Panc1 (cell line): ENCODE measurements at places on chromosomes 12 and 14. TPM values are rescaled to one million over a fixed set of nuclear protein-coding genes. Genes with fewer than 3 reads are reported as not detected.
A peak's percentile ranks its signal among the peaks of the same experiment; 100 is the strongest.

Gene SELPLG
- total RNA-seq, result 0.41 TPM

- no peaks in the 10 kb centered on the region for H3K4me1 ChIP-seq
- H3K4me3 ChIP-seq, result no peak overlapping the region
- H3K27ac ChIP-seq, result no peak overlapping the region
- no peaks in the 10 kb centered on the region for H3K27me3 ChIP-seq
- DNase-seq, result no peak
- no peaks in the 10 kb centered on the region for H3K36me3 ChIP-seq
Observed at GRCh38 chr14:90538716-90539495, 142.1 kb downstream of the CALM1 start.

Gene SLC25A47
- not detected for total RNA-seq

DNA sequence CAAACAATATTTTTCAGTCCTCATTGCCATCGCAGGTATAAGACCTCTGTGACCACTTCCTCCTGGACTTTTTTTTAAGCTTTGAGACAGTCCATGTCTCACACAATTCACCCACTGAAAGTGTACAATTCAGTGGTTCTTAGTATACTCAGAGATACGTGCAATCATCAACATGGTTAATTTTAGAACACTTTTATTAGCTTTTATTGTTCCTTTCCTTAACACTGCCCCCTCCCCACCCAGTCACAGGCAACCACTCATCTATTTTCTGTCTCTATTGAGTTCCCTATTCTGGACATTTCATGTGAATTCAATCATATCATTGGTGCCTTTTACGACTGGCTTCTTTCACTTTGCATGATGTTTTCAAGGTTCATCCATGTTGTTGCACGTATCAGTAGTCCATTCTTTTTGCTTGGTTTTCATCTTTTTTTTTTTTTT lies 16.2 kb downstream of the NCKAP5L start:
- DNase-seq, result no peak
- no peak overlapping the region for H3K4me3 ChIP-seq
- H3K27me3 ChIP-seq, result no peaks in the 10 kb centered on the region
- H3K36me3 ChIP-seq, result no peaks in the 10 kb centered on the region

- no peaks in the 10 kb centered on the region for H3K36me3 ChIP-seq
- no peak for DNase-seq
- H3K27me3 ChIP-seq, result no peaks in the 10 kb centered on the region
Observed at GRCh38 chr14:101495827-101496775, 65.2 kb upstream of the DIO3 start.

DNA sequence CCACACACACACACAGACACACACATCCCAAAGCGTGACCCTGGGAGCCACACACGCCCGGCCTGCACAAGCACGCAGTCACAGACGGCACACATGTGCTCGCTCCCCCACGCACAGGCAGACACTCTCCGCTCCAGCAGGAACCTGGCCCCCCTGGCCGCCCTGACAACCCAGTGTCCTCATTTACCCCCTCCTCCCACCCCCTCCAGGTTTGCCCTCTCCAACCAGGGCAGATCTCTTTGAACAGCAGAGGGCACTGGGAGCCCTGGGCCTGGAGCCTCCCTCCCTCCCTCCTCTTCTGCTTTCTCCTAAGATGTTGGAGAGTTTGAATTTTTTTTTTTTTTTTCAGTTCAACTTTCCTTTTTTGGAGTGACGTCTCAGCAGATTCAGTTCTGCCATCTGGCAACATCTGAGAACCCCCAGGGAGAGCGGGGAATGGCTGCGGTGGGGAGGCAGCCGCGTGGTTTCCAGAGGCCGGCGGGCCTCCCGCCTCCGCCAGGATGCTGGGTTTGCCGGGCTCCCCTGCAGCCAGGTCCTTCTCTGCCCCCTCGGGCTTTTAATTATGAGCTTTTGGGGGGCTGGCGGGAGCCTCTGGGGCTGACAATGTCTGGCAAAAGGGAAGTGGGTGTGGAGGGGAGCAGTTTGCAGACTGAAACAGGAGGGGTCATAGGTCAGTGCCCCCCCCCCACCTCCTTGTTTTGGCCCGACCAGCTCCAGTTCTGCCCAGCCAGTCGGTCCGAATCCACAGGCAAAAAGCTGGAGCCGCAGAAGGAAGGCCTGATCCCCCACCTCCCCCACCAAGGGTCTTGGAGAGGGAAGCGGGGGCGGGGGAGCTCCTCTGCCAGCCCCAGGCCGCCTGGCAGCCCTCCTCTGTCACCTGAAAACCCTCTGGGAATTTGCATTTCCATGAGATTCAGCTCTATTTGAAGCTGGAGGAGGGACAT lies 1.3 kb upstream of the NCOR2 start:
- no peaks in the 10 kb centered on the region; the same call in 1 of the 2 replicates for H3K36me3 ChIP-seq
- peaks cover 29% of the 10 kb centered on the region for H3K4me1 ChIP-seq
- H3K27me3 ChIP-seq, result no peaks in the 10 kb centered on the region

Gene AMHR2
- total RNA-seq, result 0.13 TPM

Gene CLEC6A
- not detected for total RNA-seq

Gene DHRS1
- 8.9 TPM for total RNA-seq

DNA sequence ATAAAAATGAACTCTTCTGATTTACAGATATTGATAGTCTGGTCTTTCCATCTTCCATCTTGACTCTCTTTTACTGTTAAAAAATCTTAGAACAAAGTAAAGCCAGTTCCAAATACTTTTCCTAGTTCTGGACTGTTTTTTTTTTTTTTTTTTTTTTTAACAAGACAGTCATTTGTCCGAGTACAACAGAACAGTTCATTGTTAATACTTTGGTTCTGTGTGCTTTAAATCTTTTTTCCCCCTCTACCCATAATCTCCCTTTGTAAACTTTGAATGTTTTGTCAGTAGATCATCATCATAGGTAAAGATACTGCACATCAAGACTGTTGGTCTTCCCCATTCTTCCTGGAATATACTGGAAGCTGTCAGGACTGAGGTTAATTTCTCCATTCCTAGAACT lies 38.0 kb downstream of the ADIPOR2 start:
- H3K27me3 ChIP-seq, result no peaks in the 10 kb centered on the region
- no peak overlapping the region for H3K4me3 ChIP-seq
- DNase-seq, result no peak

Gene NID2
- total RNA-seq, result 0.36 TPM

- DNase-seq, result no peak
- no peaks in the 10 kb centered on the region for H3K36me3 ChIP-seq
- peak overlapping the region; percentile 51; the same call in 1 of the 2 replicates for H3K27ac ChIP-seq
- H3K4me3 ChIP-seq, result no peak overlapping the region
- H3K27me3 ChIP-seq, result no peaks in the 10 kb centered on the region
Observed at GRCh38 chr14:68198713-68199495, 379.3 kb downstream of the RAD51B start.

- no peak overlapping the region for H3K27ac ChIP-seq
- no peak for DNase-seq
- H3K36me3 ChIP-seq, result no peaks in the 10 kb centered on the region
- peak overlapping the region; percentile 37 for H3K4me3 ChIP-seq
- H3K27me3 ChIP-seq, result no peaks in the 10 kb centered on the region
Observed at GRCh38 chr12:1662761-1663439, 28.0 kb upstream of the ADIPOR2 start.

Gene SOS2
- total RNA-seq, result 21.2 TPM

- H3K4me1 ChIP-seq, result no peaks in the 10 kb centered on the region
- no peak overlapping the region for H3K4me3 ChIP-seq
- no peak overlapping the region for H3K27ac ChIP-seq
- no peaks in the 10 kb centered on the region for H3K27me3 ChIP-seq
Observed at GRCh38 chr14:67345583-67345982, 14.0 kb downstream of the ATP6V1D start.

DNA sequence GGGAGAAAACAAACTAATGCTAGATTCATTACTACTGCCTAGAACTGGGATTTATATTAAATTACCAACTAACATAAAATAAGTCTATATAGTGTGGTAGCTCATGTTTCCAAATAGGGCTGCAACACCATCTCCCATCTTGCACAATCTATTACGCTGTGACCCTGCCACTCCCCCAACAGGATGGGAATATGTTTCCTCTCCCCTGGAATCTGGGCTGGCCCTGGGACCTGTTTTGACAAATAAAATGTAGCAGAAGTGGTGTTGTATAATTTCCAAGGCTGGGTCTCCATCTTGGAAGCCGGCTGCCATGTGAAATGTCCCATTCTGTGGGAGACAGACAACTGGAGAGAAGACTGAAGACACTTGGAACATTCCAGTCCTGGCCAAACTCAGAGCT lies 45.6 kb upstream of the FERMT2 start:
- H3K4me1 ChIP-seq, result no peaks in the 10 kb centered on the region
- H3K36me3 ChIP-seq, result no peaks in the 10 kb centered on the region
- no peak overlapping the region for H3K27ac ChIP-seq
- no peak overlapping the region for H3K4me3 ChIP-seq
- DNase-seq, result no peak

GRCh38 chr12:32659908-32660440 lies 19.1 kb upstream of the DNM1L start:
- H3K27me3 ChIP-seq, result no peaks in the 10 kb centered on the region
- H3K27ac ChIP-seq, result no peak overlapping the region
- H3K36me3 ChIP-seq, result no peaks in the 10 kb centered on the region

Gene PTPN21
- total RNA-seq, result 15.0 TPM

DNA sequence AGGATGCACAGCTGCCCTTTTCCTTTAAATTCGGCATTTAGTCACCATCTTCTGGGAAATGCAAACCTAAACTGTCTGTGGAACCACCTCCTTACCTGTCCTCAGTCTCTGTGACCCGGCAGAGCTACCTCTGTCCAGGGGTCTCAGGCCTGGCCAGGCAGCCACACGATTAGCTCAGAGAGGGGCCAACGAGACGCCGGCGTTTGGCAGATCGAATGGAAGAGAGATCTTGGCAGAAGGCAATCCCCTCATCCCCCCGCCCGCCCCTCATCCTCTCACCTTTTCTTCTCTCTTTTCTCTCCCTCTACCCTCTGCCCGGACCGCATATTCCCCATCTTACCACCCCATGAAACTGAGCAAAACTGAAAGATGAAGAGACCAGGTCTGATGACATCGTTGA lies 101.0 kb downstream of the PIWIL1 start:
- no peaks in the 10 kb centered on the region for H3K4me1 ChIP-seq
- peaks cover 2% of the 10 kb centered on the region; the same call in 1 of the 2 replicates for H3K27me3 ChIP-seq
- no peak for DNase-seq
- no peak overlapping the region for H3K27ac ChIP-seq
- no peaks in the 10 kb centered on the region for H3K36me3 ChIP-seq
- H3K4me3 ChIP-seq, result no peak overlapping the region

DNA sequence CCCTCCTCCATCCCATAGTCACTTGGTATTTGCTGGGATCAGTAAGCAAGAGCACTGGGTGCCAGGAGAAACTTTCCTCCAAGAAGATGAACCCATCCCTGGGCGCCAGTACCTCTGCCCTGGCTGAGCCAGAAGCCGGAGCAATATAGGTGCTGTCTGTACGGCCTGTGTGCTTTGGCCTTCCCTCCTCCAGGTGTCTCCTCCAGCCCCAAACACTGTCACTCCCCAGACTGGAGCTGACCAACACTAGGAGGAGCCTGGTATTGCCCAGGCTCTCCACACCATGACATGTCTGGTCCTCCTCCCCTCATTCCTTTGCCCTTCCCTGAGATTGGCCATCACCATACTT lies 4.9 kb downstream of the GSTZ1 start:
- peaks cover 4% of the 10 kb centered on the region; the same call in 1 of the 2 replicates for H3K4me1 ChIP-seq
- no peak for DNase-seq
- no peaks in the 10 kb centered on the region for H3K36me3 ChIP-seq
- H3K27ac ChIP-seq, result no peak overlapping the region
- no peaks in the 10 kb centered on the region for H3K27me3 ChIP-seq
- no peak overlapping the region for H3K4me3 ChIP-seq

- H3K36me3 ChIP-seq, result no peaks in the 10 kb centered on the region
- no peak for DNase-seq
- H3K27ac ChIP-seq, result no peak overlapping the region
- H3K4me1 ChIP-seq, result no peaks in the 10 kb centered on the region
- 0 out of 2 replicates have a peak, but pooled peaks cover 2% of the 10 kb centered on the region for H3K27me3 ChIP-seq
Observed at GRCh38 chr12:5927732-5928516, 17.1 kb downstream of the ANO2 start.

Gene TSPAN11
- not detected for total RNA-seq

- H3K27ac ChIP-seq, result peak overlapping the region; percentile 78
- H3K27me3 ChIP-seq, result no peaks in the 10 kb centered on the region
Observed at GRCh38 chr12:93571365-93571924, 1.0 kb upstream of the SOCS2 start.

Gene KCNC2
- total RNA-seq, result not detected

Gene PRPF39
- total RNA-seq, result 30.7 TPM

Gene TAS2R13
- 0.39 TPM for total RNA-seq

Gene LIN7A
- not detected for total RNA-seq

DNA sequence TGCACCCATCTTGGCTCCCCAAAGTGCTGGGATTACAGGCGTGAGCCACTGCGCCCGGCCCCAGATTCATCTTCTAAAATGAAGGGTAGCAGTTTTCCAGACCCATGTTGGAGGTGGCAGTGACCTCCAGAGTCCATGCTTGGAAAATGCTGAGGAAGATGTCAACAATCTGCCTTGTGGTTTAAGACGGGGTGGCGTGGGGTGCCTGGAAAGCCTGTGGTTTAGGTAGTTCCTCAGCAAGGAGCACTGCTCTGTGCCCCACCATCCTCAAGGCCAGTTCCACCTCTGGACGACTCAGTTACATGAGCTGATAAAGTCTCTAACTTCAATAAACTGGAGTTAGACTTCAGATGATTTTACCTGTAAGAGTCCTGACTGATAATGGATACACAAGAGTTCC lies 48.6 kb downstream of the DRAM1 start:
- no peak overlapping the region for H3K27ac ChIP-seq
- no peaks in the 10 kb centered on the region for H3K4me1 ChIP-seq
- H3K36me3 ChIP-seq, result no peaks in the 10 kb centered on the region
- no peak for DNase-seq
- no peaks in the 10 kb centered on the region for H3K27me3 ChIP-seq

DNA sequence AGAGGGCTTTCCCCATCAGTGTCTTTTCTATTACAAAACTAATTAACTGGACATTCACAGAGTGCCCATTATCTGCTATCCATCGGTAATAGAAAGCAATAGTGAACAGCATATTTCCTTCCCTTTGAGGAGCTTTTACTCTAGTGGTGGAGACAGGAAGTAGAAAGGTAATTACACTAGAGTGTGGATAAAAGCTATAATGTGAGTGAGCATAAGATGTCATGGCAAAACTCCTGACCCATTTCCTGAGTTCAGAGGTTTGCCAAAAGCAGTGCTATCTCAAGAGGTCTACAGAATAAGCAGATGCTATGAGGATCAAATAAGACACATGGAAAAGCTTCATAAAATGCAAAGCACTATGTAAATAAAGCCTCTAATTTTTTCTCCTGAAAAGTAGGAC lies 24.0 kb downstream of the TIMELESS start:
- H3K4me3 ChIP-seq, result no peak overlapping the region
- peaks cover 20% of the 10 kb centered on the region for H3K36me3 ChIP-seq
- no peaks in the 10 kb centered on the region for H3K27me3 ChIP-seq
- no peaks in the 10 kb centered on the region for H3K4me1 ChIP-seq
- H3K27ac ChIP-seq, result no peak overlapping the region

- H3K36me3 ChIP-seq, result no peaks in the 10 kb centered on the region
- no peak overlapping the region for H3K27ac ChIP-seq
- H3K4me3 ChIP-seq, result no peak overlapping the region
- no peaks in the 10 kb centered on the region for H3K27me3 ChIP-seq
- no peak for DNase-seq
- no peaks in the 10 kb centered on the region for H3K4me1 ChIP-seq
Observed at GRCh38 chr14:37223947-37224474, 26.3 kb downstream of the MIPOL1 start.
